Activated CD4-positive, alpha-beta T cell treated with anti-CD3 and anti-CD28 coated beads, Interleukin-2, amount 50 U/mL, for 16 hours (primary cell): ENCODE measurements at places on chromosomes 3 and 15.

DNA sequence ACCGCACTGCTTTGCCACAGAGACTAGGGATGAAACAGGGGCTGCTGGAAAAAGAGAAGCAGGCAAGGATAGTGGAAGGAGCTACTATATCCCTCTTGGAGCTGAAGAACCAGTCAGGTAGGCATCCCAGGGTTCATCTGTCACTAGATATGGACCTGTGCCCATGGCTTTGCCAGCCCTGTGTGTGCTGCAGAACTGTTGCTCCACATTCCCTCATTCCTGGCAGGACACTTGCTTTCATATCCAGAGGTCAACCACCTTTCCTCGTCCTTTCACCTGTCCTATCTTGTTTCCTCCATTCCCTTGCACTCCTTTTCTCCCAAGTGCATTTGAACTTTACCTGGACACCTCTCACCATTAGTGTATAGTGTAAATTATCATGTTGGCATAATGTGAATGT, 12.0 kb downstream of the SNRK start:
- no peak for DNase-seq

DNA sequence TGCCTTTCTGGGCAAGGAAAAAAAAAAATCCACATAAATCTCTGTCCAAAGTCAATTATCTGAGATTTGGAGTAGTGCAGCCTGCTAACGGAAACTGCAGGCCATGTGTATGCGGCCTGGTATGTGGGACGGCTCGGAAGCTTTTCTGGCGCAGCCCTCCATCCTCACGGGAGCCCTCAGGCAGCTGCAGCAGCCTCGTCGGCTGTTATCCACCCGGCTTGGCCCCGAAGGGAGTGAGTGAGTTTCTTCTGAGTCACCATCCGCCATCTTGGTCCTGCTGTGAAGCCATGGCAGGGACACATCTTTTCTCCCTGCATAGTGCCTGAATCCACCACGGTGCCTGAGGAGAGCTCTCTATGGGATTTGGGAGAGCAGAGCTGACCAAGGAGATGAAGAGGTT, 62.8 kb downstream of the POLR2M start:
- DNase-seq, result no peak

DNA sequence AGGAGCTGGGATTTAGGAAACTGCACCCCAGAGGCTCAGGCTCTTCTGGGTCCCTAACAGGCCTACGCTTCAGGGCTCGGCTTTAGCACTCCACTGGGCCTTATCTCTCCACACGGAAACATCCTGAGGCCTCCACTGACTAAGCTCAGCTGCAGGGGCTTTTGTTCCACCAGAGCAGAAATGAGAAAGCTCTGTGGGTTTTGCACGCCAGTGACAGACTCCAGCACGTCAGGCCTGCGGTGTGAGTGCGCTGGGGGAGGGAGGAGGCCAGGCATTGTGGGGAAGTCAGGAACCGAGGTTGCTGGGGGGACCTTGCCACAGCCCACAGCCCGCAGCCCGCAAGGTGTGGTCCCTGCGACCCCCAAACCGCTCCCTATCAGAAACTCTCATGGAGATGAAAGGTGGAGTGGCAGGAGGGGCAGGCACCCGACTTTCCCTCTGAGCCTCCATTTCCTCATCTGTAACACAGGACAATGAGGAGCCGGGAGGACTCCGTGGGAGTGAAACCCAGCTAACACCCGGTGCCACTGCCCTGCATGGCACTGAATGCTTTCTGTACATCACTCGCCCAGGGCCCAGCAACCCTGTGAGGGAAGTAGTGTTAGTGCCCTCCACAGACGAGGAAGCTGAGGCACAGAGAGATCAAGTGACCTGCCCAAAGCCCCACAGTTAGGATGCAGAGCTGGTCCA, 106.5 kb downstream of the TPRA1 start:
- peak; percentile 91 for DNase-seq

DNA sequence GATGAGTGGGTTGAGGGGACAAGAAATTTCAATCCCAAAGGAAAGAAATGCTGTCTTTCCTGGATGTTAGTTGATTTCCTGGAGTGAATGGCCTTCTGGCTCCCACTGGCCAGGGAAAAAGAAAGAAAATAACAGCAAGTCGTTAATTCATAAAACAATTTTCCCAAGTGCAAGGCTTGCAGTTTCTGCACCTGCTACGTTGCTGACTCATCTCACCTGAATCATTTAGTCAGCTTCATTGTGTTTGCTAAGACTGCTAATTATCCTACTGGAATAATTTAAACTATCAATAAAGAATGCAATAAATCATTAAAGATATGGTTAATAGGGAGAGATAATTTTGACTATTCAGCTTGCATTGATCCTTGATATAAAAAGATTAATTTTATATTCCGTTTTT, 387.6 kb downstream of the ROBO2 start:
- no peak for DNase-seq

- no peak for DNase-seq
These were observed 235.5 kb downstream of the PDZRN3 start for GRCh38 chr3:73389117-73389813.

DNA sequence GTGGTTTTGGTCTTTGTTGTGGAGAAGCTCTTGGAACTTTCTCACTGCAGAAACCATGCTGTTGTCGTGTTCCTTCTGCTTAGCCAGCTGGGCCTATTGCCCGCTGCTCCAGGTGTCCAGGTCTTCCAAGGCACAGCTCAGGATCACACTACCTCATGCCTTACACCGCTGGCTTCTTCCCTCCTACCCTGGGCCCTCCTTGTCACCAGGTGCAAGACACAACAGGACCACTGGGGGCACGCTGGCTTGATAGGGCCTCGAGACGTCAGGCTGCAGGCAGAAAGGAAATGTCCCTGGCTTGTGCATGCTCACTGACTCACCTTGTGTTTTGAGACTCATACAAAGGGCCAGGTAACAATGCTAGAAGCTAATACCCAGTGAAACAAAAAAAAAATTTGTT, 32.3 kb downstream of the PAQR9 start:
- DNase-seq, result peak; percentile 31

GRCh38 chr3:25821746-25822573, 32.1 kb downstream of the OXSM start:
- DNase-seq, result no peak

DNA sequence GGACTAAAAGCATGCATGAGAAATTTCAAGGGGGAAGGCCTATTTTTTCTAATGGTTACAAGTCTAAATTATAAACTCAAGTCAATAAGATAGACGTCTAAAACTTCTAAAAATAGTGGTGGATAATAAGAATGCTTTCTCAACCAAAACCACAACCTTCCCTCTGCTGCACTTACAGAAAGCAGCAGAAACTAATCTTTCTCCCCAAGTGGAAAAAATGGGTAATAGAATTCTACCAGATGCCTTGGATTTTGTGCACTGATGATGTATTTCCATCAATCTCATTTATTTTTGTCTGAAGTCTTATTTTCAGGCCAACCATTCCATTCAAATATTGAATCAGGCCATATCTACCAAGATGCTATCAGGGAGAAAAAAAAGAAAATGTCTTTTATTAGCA, 344.7 kb downstream of the NEK10 start:
- no peak for DNase-seq

GRCh38 chr15:90402223-90402622, 14.2 kb downstream of the IQGAP1 start:
- DNase-seq, result no peak

- no peak for DNase-seq
These were observed 298.6 kb upstream of the STT3B start for GRCh38 chr3:31234145-31234544.

DNA sequence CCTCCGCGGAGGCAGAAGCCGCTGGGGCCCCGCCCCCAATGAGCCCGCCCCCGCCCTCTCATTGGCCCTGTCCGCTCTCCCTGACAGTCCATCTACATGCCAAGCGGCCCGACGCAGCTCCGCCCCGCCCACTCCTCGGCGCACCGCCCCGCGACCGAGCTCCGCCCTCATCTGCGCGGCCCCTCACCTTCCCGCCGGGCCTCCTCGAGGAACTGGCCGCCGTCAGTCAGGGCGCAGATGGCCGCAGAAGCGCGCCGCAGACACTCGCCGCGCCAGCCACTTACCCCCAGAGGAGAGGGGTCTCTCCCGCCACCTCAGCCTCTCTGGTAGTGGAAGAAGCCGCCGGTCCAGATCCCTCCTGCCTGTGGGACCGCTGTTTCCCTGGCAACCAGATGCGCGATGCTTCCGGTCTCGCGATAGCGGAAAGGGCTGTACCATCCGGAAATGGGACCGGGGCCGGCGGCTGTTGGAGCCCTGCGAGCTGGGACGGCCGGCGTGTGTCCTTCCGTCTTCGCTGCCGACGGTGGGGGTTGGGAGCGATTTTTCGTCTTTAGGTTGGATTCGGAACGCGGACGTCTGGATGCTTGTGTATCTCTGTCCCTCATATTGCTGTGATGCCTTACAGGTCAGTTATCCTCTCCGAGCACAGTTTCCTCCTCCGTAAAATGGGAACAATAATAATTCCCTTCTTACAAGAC, at the start of gene FSIP1:
Gene FSIP1, minus strand, starts transcription at position 401 of the 698 bp plus-strand sequence. CDS start 6,317 bp downstream, outside the sequence.
- peak; percentile 97 for DNase-seq

- DNase-seq, result peak; percentile 35
These were observed 57.2 kb downstream of the CHSY1 start for GRCh38 chr15:101194546-101195125.

DNA sequence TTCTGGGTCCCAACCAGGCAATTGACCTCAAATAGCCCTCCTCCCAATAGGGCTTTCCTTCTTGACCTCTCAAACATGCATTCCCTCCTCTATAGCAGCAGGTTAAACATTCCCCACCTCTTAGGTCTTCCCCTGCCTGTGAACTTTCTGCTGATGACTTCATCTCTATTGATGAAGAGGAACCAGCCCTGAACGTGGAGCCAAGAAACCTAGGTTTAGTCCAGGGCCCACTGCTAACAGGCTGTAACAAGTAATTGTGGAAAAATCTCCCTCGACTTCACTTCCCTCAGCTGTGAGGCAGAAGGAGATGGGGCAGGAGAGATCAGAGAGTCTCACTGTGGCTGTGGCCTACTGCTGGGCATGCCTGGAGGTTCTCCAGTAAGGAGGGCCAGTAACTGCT, 24.7 kb downstream of the ILDR1 start:
- DNase-seq, result no peak

DNA sequence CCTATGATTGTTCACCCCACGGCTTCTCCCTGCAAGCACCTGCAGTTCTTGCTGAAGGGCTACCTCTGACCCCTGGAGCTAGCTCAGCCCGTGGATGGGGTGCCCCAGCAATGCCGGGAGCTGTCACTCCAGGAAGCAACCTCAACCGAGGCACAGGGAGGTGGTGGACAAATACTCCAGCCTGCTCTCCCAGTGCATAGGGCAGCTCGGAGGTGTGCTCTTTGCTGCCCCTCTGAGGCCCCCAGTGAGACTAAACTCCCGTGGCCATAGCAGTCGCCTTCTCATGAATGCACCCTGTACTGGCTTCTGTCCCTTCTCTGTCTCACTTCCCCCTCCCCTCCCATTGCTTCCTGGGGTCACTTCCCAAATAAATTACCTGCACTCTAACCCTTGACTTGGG, 48.5 kb downstream of the LINGO1 start:
- DNase-seq, result no peak

DNA sequence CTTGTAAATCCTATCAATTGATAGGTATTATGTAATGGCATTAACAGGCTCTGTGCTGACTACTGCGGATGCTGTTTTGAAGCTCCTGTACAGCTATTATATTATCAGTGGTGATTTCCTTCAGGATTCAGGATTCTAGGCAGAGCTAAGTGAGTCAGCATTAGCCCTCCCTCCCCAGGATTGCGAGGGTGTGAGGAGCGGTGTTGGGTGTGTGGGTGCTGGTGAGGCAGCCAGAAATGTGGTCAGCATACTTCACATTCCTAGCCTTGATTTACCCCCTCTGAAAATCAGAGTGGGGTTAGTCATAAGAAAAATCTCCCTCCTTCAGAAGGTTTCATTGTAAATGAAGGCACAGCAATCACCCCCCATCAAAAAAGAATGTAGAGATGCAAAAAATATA, 72.5 kb downstream of the SNTN start:
- no peak for DNase-seq

- DNase-seq, result no peak
These were observed 15.9 kb downstream of the TGM5 start for GRCh38 chr15:43250785-43251184.

GRCh38 chr15:90594301-90594738, 64.6 kb downstream of the CRTC3 start:
- DNase-seq, result peak; percentile 94

- no peak for DNase-seq
These were observed 343.9 kb downstream of the ARRDC4 start for GRCh38 chr15:98304371-98304770.

GRCh38 chr3:177525414-177525813, 328.1 kb upstream of the TBL1XR1 start:
- DNase-seq, result no peak

DNA sequence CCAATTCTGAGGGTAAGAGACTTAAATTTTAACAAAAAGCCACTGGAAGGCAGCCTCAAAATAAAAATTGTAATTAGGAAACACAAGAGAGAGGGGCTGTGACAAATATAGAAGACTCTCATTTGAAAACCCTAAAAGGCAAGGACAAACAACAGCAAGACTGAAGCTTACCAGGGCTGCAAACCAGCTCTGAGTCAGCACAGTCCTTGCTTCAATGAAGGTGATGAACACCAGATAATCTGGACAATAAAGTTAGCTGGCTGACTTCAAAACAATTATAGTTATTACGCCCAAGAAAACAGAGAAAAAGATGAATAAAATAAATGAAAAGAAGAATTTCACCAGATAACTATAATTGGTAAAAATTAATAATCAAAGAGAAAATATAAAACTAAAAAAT, 149.3 kb upstream of the NSMCE3 start:
- DNase-seq, result no peak

- no peak for DNase-seq
These were observed 147.2 kb upstream of the SLC2A2 start for GRCh38 chr3:171173736-171174135.

DNA sequence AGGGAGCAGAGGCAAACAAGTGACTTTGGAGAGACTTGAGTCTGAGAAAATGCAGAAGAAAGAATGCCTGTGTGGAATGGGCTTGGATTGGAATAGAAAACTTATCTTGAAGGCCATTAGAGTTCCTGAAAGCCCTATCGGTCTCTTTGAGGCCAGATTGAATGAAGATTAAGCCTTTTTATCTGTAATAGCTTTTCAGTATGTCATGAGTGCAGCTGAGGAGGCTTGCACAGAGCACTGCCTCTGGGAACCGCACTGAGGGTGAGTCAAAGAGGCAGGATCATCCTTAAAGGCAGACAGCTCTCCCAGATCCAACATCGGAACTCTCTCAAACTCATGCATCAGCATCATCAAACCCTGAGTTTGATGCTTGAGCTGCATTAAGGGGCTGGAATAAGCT, 515.2 kb downstream of the NTRK3 start:
- DNase-seq, result no peak

- DNase-seq, result no peak
These were observed 63.0 kb upstream of the TSC22D2 start for GRCh38 chr3:150345021-150345538.

DNA sequence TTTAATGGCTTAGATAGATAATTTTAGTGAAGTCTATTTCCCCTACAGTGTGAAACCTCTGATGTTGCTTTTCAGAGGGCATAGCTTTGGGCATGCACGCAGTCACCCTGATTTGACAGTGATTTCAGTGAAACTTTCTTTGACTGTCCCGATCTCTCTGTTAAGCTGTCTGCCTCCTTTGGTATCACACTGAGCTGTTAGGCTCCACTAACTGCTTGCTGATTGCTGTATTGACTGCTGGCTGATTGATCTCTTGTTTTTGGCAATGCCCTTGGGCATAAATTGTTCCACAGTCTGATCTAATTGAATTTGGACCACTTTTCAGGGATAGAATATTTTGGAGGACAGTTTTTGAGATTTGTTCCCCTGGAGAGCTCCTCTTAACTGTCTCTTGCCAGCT, 68.5 kb upstream of the CCDC54 start:
- DNase-seq, result no peak

- DNase-seq, result no peak
These were observed 3.7 kb upstream of the NGRN start for GRCh38 chr15:90261811-90262210.
